ENCODE measurements at places on chromosomes 1 and 21.

GRCh38 chr1:170545476-170545875 lies 13.5 kb downstream of the GORAB start:
- no peak for DNase-seq

DNA sequence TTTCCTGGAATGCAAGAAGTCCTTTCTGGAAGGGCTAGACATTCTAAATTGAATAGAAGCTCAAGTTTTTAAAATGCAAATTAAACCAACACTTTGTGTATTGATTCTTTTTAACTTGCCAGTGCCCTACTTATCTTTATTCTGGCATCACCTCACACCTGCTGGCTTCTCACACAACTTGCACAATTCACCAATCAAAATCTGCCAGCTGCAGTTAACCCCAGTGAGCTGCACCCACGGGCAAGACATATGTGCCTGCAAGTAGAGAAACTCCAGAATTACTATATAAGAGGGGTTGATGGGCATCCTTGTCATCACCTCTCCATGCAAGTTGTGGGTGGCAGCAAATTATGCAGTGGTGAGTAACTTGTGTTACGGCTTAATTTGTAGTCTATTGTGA lies 11.7 kb upstream of the PLPPR4 start:
- DNase-seq, result no peak

- no peak for DNase-seq
These were observed 31.0 kb downstream of the UROD start for GRCh38 chr1:45043094-45043493.

- DNase-seq, result no peak
These were observed 5.0 kb upstream of the SH3BGRL3 start for GRCh38 chr1:26274801-26275425.

DNA sequence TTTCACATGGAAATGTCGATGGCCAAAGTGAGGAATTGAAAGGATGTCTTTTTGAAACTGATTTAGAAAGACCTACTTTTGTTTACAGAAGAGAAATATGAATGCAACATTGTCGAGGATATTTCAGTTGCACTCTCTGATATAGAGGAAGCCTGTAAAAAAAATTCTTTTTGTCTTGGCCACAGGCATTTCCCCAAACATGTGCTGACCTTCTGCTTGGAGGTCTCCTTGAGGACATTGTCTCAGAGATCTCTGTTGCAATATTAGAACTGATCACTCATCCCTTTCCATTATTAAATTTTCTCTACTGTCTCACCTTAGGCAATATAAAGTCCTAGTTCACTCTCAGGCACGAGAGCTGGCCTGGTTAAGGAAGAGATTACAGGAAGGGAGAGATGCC lies 16.0 kb downstream of the S100A11 start:
- no peak for DNase-seq
